ENCODE measurements at places on chromosomes 7 and 10.

- DNase-seq = no peak
Observed at GRCh38 chr7:825386-825785, 6.9 kb upstream of the SUN1 start.

GRCh38 chr10:117130346-117130745 lies 7.7 kb downstream of the VAX1 start:
- no peak for DNase-seq

- no peak for DNase-seq
Observed at GRCh38 chr7:85423209-85423895, 236.5 kb upstream of the SEMA3D start.

- no peak for DNase-seq
Observed at GRCh38 chr10:6542999-6543430, 37.1 kb downstream of the PRKCQ start.

DNA sequence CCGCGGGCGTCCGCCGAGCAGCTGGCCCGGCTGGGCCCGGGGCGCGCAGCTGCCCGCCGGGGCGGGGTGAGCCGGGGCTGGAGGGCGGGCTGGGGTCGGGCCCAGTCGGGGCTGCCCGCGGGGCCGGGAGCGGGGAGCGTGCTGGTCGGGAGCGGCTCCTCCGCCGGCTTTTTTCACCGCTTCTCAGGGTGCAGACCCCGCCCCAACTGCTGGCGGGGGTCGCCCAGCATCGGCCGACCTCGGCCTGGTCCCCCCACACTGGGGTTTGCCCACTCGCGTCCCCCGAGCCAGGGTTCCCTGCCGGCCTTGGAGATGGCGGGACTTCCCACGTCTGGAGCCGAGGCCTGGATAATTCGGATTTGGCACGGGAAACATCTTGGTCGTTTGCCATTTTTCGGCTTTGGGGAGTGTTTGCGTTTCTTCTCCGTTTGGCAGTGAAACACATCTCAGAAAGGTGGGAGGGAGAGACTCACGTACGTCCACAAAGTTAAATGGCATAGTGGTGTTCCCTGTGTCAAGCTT lies 432 bp downstream of the TMEM248 start:
- peak; percentile 32 for DNase-seq

All from NCI-H446 treated with DMSO at 0.1 percent for 48 hours (cell line).